ENCODE measurements at places on chromosomes 2 and 18.

GRCh38 chr2:226155093-226155875, 644.3 kb downstream of the IRS1 start:
- no peak for DNase-seq

GRCh38 chr2:43302182-43302960, 76.0 kb upstream of the ZFP36L2 start:
- DNase-seq = no peak

DNA sequence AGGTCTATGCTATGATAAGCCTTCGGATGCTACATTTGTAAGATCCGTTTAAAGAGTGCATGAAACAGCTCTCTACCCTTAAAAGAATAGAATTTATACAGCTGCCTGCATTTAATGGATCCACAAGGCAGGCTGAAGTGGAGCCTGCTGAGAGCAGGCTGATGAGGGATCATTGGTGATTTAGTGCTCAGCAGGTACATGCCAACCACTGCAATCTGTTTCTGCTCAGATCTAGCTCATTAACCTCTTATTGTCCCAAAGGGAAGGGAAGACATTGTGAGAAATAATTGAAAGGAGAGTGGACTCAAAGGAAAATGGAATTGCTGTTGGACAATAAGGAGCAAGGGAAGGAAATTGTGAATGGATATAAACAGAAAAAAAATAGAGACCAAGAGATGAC, 822.6 kb downstream of the TRIB2 start:
- DNase-seq = no peak

GRCh38 chr2:73779467-73780236, at the start of gene DUSP11:
TSS of gene DUSP11 (minus strand) at chr2:73780103. CDS start at chr2:73779974, 129 bp downstream.
- DNase-seq = peak; percentile 96

DNA sequence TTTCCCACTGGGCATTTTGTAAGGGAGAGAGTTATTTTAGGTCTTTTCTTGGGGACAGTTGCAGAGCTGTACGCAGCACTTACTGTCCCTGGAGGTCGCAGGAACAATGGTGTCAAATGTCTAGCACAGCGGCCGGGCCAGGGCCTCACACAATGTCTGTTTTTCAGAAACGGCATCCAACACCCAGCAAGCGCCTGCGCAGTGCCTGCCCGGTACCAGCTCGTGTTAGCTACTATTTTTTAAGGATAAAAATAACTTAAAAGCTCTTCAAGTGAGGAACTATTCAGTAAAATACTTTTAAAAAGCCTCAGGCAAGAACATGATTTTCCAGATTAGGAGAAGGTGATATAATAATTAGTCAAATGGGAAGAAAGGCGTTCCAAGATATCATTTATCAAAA, 90.0 kb downstream of the MBP start:
- no peak for DNase-seq

- no peak for DNase-seq
These were observed 47.9 kb downstream of the EML6 start for GRCh38 chr2:54771166-54771885.

- no peak for DNase-seq
These were observed 637.6 kb downstream of the ADCYAP1 start for GRCh38 chr18:1542230-1542774.
